ENCODE measurements at places on chromosomes 2 and 18. TPM values are rescaled to one million over a fixed set of nuclear protein-coding genes. Genes with fewer than 3 reads are reported as not detected.

Gene NYAP2
- total RNA-seq = not detected

GRCh38 chr2:45895241-45895861 is 243.9 kb downstream of the PRKCE start:
- no peak for DNase-seq

Gene CDCA7
- 115 TPM for total RNA-seq

DNA sequence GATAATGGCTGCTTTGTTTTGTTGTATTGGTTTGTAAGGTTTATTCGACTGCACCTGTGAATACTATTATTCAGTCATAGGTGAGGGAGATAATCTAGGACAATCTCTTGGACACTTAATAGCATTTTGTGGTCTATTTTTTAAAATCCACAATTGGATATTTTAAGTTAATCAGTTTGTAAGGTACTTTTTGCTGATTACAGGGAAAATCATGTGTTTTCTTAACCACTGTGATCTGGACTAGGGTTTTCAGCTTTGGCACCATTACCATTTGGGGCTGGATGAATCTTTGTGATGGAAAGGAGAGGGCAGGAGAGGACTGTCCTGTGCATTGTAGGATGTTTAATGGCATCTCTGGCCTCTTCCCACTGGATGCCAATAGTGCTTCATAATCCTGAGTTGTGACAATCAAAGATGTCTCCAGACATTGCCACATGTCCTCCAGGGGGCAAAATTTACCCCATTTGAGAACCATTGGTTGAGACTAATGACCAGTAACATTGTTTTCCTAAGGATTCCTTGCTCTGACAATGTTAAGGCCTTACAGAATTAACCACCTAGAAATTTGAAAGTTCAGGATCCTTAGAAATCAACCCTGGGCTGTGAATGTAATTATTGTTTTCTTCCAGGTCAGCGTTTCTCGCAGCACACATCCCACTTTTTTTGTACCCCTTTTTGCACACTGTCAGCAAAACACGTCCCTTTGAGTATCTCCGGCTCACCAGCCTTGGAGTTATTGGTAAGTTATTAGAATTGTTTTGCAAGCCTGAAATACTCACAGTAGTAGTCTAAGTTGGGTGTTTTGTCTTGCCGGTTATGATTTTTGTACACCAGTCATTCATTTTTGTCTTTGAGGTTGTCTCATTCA is 15.6 kb downstream of the CNOT9 start:
- no peak for DNase-seq

Gene C2orf66
- 0.13 TPM for total RNA-seq

DNA sequence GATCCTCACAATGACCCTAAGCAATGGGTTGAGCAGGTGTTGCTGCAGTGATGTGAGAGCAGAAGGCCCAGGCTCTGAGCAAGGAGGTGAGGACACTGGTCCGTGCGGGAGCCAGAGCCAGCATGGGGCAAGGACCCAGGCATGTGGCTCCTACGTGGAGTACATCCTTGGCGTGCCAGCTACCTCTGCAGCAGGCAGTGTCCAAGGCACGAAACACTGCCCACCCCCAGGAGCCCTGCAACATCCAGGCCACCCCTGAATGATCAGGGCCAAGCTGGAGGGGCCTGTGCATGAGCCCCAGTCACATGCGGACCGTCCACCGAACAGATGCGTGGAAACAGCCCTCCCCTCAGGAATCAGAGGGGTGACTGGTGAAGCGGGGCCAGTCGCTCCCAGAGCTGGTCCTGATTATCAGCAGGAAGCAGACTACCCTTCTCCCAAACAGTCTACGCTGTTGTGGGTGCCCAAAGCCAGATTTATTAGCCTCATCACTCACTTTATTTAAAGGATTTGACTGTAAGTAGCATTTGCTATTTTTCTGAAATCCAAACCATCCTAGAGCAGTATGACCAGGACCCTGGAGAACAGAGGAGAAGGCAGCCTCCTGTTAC is 16.8 kb downstream of the CELF4 start:
- no peak for DNase-seq

DNA sequence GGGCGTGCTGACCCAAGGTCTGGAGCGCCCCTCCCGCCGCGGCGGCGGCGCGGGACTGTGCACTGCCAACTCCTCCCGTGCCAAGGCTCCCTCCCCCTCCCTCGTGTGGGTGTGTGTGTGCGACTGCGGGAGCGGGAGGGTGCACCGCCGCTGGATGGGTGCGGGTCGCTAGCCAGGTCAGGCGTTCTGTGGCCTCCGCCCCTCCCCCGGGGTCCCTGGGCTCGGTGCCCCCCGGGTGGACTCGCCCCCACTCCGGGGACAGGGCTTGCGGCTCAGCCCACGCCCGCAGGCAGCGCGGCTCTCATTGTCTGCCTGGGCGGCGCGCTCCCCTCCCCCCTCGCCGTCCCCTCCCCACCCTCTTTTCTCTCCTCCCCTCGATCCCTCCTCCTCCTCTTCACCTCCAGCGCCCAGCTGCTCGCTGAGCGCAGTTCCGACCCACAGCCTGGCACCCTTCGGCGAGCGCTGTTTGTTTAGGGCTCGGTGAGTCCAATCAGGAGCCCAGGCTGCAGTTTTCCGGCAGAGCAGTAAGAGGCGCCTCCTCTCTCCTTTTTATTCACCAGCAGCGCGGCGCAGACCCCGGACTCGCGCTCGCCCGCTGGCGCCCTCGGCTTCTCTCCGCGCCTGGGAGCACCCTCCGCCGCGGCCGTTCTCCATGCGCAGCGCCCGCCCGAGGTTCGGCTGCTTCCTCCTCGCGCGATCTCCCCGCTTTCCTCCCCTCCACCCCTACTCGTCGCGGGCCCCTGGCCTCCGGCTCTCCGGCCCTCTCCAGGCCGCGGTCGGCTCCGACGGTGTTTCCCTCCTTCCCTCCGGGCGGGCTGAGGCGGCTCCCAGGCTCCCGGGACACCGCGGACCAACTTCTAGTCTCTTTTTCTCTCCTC is at the start of gene GATA6:
TSS of gene GATA6 (plus strand) at position 579 of the 878 bp plus-strand sequence. CDS start 1,556 bp downstream, outside the sequence.
- DNase-seq = peak; percentile 51

Gene KLHL29
- 4.1 TPM for total RNA-seq

DNA sequence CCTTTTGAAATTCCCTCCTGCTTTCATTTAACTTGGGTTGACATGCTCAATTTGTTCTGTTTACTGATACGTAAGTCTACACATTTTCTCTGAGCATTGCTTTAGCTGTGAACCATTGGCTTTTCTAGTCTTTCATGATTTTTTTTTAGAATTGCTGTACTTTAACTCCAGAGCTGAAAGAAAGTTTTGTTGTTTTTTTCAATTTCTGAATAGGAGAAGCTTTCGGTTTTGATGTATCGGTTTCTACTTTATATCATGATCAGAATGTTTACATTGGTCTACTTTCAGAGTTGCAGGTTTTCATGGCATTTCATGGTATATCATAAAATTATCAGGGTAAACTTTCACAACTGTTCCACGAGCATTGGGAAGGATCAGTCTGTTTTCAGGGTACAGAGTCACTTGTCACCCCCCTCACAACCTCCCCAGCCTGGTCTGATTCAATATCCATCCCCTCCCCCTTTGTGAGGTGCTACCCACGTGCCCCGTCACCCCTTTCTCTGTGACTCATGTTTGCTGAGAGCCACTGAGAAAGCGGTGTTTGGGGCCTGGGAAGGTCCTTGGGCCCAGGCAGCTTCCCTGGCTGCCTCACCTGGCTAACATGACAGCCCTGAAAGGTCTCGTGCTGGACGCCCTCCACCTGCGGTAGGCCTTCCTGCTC is 7.0 kb downstream of the ASTL start:
- DNase-seq = no peak

DNA sequence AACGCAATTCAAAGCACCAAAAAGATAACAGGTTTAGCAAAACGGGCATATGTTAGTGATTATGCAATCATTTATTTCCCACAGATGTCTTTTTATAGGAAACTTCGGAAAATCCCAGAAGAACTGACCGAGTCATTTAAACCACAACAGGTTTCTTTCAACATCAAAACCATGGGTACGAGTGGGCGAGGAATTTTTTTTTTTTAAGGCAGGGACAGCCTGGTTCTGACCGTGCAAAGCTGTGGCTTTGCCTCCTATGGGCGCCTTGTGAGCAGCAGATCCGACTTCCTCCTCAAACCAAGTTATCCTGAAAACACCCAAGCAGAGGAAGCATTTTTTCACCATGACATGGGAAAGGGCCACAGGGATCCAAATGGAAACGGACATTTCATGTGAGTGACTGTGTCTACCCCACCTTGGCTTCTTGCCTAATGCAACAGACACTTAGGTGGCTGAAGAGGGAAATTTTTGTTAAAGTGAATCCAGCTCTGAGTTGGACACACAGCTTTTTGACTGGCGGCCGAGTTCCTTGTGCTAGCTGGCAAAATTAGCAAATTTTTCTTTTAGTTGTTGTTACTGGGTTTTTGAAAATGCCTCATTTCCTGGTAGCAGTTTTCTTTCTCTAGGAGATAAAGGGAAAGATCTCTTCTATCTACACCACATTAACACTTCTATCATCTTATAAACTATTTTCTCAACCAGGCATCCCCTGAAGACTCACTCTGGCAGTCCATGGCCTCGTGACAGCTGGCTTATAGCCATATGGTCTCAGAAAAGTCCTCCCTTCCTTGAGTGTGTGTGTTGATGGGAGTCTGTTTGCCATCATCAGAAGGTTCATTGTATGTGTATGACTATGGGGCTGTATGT is 487.4 kb upstream of the ZEB2 start:
- no peak for DNase-seq

DNA sequence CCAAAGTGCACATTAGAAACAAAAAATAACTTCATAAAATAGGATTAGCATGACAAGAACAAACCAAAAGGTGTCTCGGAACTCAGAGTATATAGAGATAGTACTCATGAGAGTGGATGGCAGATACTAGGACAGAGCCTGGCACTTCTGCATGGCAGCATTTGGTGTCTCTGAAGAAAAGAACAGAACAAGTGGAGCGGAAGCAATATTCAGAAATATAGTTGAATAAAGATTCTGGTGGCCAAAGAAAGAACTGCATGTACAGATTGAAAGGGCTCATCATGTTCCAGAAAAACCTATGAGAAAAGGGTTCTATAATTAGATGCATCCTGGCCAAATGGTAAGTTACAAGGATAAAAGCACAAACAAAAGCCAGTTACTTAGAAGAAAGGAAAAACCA is 90.9 kb downstream of the CCDC138 start:
- no peak for DNase-seq

Gene ERBB4
- not detected for total RNA-seq

GRCh38 chr2:71417300-71418202 is 35.8 kb upstream of the DYSF start:
- no peak for DNase-seq

Gene BMP10
- not detected for total RNA-seq

DNA sequence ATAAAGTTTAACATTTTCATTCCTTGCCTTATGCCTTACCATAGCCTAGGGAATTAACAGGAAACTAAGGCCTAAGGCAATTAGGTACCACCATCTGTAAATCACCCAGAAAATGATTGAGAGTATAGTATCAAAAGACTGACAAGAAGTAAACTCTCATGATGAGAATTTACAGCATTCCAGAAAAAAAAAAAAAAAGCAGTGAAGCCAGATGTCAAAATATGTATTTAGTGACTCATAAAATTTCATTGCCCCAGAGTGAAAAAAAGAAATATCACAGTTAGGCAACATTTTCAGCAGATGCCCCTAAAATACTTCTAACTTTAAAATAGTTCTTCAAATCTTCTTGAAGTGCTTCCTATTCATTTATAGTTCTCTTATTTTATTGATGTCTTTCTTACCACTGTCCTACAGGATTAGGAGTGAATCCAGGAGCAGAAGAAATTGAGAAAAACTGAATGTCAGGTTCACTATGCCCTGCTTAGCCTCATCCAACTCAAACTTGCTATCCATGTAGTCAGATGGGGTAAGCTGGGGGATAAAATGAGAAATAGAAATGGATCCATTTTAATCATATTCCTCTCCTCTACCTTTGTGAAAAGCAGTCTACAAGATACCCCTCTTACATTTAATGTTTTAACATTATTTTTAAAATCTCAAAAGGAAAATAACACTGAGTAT is 57.3 kb upstream of the TANK start:
- DNase-seq = no peak

Gene CWC22
- total RNA-seq = 20.0 TPM

Gene ELOA2
- total RNA-seq = not detected

- no peak for DNase-seq
Observed at GRCh38 chr2:50995610-50996009, 36.3 kb downstream of the NRXN1 start.

DNA sequence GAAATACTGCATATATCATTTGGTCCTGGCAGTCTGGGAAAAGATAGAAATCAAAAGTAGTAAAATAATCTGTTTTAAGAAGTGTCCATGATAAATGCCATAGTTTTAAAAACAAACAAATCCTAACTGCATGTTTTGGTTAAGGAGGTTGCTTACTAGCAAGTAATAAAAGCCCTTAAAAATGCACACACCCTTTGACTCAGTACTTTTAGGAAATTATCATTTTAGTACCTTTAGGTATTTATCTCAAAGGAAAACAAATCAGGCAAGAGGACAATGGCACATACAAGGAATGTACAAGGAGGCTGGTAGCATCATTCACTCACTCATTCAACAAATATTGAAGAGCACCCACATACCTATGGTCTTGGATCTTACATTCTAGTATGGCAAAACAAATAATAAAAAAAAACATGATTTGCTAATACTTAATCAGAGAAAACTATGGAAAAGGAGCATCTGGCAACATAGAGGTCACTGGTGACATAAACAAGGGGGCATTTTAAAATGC is 67.6 kb downstream of the OLA1 start:
- no peak for DNase-seq

GRCh38 chr2:169838743-169839489 is 11.7 kb downstream of the UBR3 start:
- DNase-seq = no peak

Gene PROKR1
- total RNA-seq = not detected

DNA sequence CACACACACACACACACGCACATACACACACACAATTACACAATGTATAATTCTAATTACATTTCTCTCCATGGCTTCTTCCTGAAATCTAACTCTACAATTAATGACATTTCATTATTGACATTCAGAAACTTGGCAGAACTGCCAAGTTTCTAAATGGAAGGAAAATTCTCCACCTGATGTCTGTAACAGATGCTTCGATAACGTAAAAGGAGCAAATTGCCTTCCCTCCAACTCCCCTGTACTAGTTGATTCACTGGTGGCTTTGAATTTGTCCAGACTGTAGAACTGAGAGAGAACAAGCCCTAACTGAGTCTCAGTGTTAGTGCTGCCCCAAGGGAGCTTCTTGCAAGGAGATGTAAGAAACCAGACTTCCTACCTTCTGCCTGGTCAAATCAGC is 255.1 kb upstream of the TMEM200C start:
- no peak for DNase-seq

Gene FIGN
- not detected for total RNA-seq

- peak; percentile 64 for DNase-seq
Observed at GRCh38 chr2:233418761-233419546, 64.7 kb downstream of the DGKD start.

Gene CMPK2
- 84.0 TPM for total RNA-seq

Gene APOB
- total RNA-seq = not detected

Gene SNTG2
- total RNA-seq = 2.5 TPM

- no peak for DNase-seq
Observed at GRCh38 chr2:207594264-207594663, 30.9 kb downstream of the METTL21A start.

Gene RASGRP3
- 4.0 TPM for total RNA-seq

GRCh38 chr2:220528180-220528675 is 900.8 kb downstream of the SLC4A3 start:
- no peak for DNase-seq

Gene POTEC
- total RNA-seq = not detected
